Brain microvascular endothelial cell (primary cell): ENCODE measurements at places on chromosomes 1 and 21.
A peak's percentile ranks its signal among the peaks of the same experiment; 100 is the strongest.

GRCh38 chr21:17414766-17415165 is 98.1 kb upstream of the CXADR start:
- no peak for DNase-seq

DNA sequence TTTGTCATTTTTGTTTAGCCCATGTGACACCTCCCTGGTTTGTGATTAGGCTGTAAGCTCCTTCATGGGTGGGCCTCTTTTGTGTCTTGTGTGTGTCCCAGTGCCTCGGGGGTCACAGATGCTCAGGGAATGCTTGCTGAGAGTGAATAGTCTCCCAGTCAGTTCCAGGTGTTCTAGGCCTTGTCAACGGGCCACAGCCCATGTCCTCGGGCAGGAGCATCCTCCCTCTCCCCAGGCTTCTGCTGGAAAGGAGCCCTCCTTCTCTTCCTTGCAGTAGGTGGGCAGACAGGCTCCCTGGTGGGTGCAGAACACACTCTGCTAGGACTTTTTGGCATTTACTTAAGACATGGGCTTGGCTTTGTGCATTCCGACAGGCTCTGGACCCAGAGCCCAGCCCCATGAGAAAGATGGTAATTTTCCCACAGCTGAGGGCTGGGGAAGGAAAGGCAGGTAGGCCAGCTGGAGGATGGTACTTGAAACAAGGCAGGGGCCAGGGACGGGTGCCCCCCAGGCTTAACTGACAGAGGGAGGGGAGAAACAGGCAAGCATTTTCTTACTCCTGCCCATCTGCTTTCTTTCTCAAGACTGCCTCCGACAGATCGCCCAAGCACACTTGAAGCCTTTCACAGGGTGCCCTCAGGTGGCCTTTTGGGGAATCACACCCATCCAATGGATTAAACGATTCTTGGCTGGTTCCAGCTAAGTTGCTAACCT is 7.1 kb upstream of the CPLANE2 start:
- peak; percentile 72 for DNase-seq

DNA sequence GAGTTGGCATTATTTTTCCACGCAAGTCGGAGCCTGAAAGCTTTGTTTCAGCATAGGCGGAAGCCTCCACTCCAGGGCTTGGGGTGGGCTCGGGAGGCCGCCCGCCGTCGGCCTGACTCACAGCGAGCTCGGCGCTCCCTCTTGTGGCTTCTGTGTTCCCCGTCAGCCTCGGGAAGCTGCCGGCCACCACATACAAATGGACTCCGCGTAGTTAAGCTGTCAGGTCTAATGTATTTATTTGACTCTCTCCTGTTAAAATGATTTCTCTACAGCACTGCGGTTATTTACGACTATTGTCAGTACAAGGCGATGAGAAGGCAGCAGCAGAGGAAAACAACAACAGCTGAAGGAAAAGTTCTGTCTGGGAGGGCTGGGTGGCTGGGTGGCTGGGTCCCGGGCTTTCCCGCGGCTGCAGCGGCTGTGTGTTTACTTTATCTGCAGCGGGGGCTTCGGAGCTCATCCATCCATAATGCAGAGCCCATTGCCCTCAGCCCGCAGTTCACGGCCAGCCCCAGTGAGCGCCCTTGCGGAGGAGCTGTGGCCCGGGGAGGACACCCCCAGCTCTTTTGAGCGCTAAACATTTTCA is 375.7 kb upstream of the CAMK1G start:
- DNase-seq: peak; percentile 66

GRCh38 chr21:45615145-45615711 is 28.3 kb upstream of the PCBP3 start:
- DNase-seq: peak; percentile 63

DNA sequence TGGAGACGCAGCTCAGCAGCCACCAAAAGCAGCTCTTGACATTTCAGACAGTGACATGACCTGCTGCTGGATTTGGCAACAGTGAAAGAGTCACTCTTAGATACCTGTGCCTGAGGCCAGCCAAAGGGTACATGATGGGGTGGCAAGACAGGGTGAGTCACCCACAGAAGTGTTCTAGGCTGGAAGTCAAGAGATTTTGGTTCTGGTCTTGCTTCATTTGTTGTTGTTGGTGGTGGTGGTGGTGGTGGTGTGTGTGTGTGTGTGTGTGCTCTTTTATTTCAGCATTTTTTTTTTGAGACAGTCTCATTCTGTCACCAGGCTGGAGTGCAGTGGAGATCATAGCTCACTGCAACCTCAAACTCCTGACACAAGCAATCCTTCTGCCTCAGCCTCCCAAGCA is 25.8 kb downstream of the SHISAL2A start:
- no peak for DNase-seq

- DNase-seq: no peak
Observed at GRCh38 chr1:84223751-84224432, 77.6 kb upstream of the SAMD13 start.

DNA sequence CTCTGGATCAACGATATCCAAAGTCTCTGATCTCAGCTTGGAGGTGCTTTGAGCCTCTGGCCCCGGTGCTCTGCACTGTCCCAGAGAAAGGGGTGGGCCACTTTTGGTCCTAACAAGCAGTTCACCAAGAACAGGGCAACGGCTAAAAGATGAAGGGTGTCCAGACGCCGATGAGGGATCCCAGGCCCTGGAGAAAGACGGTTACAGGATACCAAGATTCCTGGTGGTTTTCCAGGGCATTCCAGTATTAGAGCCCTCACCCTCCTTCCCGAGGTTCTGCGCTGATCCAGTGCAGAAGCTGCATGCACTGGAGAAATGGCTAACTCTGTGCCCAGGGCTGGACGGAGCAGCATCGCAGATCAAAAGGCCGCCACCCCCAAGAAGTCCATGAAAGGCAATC is 149.9 kb upstream of the IRF2BP2 start:
- DNase-seq: no peak

DNA sequence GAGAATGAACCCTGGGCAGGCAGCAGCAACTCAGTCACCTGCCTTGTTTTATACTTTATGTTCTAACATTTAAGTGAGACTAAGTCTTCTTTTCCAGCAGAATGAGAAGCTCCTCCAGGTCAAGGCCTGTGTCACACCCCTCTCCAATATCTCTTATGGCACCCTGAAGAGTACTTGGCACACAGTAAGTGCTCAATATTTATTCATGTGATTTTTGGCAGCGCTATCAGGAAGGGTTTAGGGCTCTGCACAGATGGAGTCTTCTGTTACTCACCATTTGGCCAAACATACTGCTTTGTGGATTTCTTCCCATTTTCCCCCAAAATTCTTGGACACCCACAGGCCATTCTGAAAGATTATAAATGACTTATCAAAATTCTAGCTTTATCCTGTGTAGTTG is 43.8 kb upstream of the MYBPHL start:
- DNase-seq: no peak

GRCh38 chr1:43293176-43293575 is 7.6 kb upstream of the TIE1 start:
- DNase-seq: no peak

DNA sequence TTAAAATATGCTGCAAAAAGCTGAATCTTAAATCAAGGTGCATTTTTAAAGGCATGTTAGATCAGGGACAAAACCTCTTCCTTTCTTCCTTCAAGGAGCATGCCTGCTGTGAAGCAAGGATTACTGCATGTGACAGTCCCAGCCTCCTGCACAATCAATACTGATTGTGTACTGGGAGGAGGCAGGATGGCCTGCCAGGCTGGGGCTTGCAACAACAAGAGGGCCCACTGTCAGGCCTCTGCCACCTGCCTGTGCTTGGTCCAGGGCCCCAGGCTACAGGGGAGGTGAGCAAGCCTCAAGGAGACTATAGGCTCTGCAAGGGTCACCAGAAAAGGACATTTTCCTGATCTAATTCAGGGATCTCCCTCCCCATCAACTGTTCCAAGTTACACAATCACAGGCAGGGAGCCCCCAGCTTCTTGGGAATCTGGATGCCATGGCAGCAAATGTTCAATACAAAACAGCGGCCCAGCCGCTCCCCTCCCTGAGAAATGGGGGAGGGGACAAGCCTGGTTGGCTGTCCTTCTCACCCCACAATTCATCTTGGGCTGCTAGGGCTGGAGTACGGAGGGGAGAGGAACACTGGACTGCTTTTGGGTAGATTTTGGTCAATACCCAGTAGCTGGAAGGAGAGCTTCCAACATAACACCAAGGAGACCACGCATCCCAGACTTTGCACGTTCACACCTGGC is 76.7 kb downstream of the SSBP3 start:
- no peak for DNase-seq

- peak; percentile 81 for DNase-seq
Observed at GRCh38 chr1:214660900-214661299, 57.9 kb downstream of the CENPF start.

GRCh38 chr1:81170721-81171120 is 630.0 kb upstream of the ADGRL2 start:
- DNase-seq: no peak

DNA sequence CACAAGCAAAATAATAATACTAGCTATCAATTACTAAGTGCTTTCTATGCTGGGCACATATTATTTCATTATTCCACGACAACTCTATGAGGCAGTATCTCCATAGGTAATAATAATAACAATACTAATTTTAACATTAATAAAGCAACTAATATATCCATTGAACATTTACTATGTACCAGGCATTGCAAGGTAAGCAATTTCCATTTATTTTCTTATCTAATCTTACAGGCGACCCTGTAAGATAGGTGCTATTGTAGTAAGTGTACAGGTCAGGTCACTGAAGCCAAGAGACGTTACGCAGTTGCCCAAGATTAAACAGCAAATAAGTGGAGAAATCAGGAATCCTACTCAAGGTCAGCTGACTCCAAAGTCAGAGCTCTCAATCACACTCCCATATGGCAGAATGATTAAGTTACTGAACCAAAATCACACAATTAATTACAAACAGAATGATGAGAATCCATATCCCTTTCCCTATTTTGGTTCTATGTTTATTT is 198.4 kb downstream of the SLC45A1 start:
- no peak for DNase-seq

GRCh38 chr1:82019508-82019907 is 218.8 kb downstream of the ADGRL2 start:
- DNase-seq: no peak

- no peak for DNase-seq
Observed at GRCh38 chr1:86502721-86503405, 34.1 kb downstream of the CLCA1 start.

GRCh38 chr1:231603598-231604275 is 22.9 kb upstream of the DISC1 start:
- DNase-seq: peak; percentile 40

DNA sequence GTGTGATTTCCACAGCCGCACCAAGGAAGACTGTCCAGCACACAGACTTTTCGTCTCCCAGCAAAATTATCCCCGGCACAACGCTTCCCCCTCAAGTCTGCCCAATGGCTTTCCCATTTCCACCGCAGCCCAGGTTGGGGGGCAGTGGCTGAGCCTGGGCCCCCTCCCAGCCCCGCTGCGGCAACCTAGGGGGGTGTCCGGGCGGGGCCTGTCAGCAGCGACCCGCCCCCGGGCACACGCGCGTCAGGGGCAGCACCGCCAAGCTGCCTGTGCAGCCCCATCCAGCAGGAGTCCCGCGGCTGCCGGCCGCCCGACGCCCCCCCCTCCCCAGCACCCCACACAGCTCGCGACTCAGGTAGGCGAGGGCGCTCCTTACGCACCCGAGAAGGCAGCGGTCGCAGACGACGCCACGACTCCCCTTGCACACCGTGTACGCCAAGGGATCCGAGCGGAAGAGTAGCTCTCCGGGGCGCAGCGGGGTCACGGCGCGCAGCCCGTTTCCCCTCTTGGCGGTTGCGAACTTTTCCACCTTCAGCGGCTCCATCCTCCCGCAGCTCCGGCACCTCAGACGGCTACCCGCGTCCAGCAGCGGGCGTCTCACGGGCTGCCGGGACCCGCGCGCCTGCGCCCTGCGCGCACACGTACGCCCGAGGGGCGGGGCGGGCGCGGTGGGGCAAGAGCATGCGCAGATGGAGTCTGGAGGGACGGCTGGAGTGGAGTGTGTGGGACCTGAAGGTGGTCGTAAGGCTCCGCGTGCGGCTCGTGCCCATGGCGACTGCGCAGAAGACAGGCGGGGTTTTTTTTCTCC is at the start of gene SMYD3:
SMYD3 (minus strand) TSS at position 606 of the 808 bp plus-strand sequence.
- DNase-seq: peak; percentile 41

- no peak for DNase-seq
Observed at GRCh38 chr1:46812996-46813857, 14.4 kb downstream of the CYP4B1 start.

DNA sequence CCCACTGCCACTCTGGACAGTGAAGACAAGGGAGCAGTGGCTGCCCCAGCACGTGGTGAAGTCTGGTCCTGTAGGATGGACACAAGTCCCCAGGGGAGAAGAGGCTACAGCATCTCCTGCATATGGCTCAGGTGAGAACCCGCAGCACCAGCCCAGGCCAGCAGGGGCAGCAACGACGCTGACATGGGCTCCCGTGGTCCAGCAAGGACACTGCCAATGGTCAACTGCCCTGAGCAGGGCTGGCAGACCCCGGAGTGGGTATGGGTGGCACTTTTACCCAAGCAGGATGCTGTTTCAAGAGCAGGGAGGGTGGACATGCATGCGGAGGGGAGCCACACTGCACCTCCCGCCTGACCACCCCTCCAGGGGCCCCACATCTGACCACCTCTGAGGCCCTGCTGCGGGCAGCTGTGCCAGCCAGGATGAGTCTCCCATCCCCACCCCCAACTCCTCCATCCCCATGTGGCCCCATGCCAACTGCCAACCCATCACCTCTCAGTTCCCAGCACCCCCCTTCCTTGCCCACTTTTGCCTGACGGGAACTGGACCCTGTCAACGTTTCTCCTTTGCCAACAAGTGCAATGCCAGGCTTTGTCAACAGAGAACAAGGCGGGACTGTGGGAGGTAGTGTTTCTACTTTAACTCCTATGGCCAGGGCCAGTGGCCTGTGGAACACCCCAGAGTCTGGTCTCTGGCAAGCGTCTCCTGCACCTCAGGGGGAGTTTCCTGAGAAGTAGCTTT is 8.6 kb downstream of the MORN1 start:
- DNase-seq: no peak

DNA sequence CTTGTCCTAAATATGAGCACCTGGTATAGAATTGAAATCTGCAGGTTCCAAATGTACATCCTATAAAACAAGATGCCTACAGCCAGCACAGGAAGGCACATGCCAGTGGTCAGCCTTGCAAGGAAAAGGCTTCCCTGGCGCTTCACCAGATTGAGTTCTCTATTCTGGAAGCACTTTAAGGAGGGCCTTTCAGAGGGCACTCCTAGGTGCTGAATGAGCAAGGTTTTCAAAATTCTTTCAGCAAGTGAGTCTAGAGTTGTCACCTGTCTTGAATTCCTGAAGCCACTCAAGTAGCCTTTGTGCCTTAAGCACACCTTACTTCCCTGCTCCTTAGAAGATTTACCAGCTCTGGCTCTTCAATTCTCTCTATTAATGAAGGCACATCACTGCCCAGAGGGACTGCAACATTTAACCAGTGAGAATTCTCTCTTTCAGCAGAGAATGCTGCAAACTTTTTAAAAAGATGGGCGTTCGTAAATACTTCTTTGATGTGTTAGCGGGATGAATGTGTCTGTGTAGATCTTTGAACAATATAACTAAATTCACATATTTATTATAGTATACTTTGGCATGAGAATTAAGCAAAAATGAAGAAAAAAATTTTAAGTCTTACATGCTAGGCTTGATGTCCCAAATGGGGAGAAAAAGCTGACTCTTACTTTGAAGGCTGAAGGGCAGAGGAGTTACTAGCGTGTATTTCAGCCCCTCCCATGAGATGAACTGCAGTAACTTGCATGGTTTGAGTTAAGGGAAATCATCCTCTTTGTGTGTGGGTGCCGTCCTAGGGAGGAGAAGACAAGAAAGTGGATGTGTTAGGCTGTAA is 162.0 kb downstream of the NTPCR start:
- DNase-seq: no peak

- DNase-seq: no peak
Observed at GRCh38 chr1:73106931-73107330, 824.6 kb upstream of the NEGR1 start.
